ENCODE measurements at places on chromosomes 6 and 20.

DNA sequence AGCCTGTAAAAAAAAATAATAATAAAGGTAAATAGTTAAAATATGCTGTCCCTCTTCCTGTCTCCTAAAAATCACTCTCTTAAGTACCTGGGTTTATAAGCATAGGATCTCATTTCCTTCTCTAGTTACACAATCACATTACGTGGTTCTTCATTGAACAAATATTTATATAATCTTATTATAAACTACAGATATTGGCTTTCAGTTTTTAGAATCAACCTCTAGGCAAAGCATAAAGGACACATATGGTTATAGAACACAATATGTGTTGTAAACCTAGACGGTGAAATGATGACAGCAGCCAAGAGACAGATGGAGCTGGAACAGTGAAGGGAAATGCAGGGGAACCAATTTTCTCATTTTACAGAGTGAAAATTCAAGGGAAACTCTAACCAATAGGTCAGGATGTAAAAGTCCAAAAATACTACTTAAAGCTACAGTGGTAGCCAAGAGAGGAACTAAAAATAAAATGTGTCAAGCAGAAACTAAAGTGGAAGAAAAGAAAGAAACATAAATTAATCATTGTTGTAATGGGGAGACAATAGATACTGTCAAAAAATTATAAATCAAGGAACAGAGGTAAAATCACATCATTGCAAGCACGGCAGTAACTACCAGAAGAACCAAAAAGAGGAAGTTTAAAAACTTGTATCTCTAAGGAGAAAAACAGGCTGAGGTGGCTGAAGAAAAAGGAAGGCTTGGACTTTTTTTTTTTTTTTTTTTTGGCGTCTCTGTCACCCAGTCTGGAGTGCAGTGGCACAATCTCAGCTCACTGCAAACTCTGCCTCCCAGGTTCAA lies 82.8 kb upstream of the CDYL start:
- no peak for DNase-seq

- DNase-seq: no peak
Observed at GRCh38 chr6:156163311-156163710, 613.9 kb upstream of the ARID1B start.

- no peak for DNase-seq
Observed at GRCh38 chr6:13177664-13178063, 150.7 kb downstream of the TBC1D7 start.

DNA sequence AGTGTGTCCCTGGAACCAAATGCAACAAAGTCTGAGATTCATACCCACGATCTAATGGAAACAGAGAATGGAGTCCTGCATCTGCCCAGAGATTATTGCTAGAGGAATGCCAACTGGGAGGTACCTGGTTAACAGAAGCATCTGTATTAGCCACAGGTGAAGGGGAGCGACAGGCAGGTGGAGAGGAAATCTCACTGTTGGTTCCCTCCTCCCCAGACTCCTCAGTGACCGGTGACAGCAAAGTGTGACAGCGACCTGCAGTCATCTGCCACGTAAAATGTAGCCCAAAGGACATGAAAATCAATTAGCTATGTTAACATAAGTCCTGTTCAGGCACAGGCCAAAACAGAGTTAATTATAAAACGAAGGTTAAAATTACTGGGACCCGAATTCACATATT lies 336.6 kb downstream of the SYNE1 start:
- DNase-seq: no peak

DNA sequence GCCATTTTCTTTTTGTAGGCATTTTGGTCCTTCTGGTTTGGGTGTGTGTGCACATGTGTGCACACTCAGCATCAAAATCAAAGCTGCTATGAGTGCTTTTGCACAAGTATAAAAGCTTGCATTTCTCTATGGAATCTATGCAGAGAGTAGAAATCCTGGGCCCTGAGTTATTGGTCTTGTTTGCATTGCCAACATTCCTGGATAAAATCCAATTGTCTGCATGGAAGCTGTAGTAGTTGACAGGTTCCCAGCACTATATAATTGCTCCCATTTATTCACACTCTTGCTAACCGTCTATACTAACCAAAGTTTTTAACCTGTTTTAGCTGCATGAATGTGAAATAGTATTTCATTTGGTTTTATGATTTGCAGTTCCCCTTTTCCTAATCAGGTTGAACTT lies 277.0 kb downstream of the FOXA2 start:
- no peak for DNase-seq

GRCh38 chr6:85092226-85092625 lies 327.8 kb upstream of the TBX18 start:
- no peak for DNase-seq

- DNase-seq: no peak
Observed at GRCh38 chr6:137155830-137156229, 17.6 kb downstream of the IL22RA2 start.

GRCh38 chr20:44711237-44711636 lies 3.9 kb upstream of the CCN5 start:
- DNase-seq: no peak

- no peak for DNase-seq
Observed at GRCh38 chr20:33704197-33704924, 15.7 kb downstream of the PXMP4 start.

DNA sequence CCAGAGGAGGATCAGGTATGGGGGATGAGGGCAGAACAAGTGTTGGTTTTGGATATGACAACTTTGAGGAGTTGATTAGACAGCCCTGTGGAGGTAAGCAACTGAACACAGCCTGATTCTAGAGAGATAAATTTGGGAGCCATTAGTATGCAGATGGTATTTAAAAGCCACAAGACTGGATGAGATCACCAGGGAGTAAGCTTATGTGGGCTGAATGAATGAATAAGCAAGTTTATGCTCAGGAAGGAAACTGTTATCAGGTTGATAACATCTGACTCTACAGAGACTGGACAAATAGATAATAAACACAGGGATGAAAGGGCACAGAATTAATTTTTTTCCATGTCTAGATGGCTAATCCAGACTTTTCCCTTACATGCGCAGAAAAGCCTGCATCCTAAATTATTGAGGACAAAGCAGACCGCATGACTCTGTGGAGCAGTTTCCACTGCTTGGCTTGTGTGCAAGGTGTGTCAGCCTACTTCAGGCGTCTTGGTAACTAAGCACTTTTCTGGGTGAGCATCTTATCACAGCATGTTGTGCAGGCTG lies 150.6 kb downstream of the GJA10 start:
- DNase-seq: no peak

GRCh38 chr6:11909696-11910132 lies 102.4 kb upstream of the HIVEP1 start:
- DNase-seq: no peak

DNA sequence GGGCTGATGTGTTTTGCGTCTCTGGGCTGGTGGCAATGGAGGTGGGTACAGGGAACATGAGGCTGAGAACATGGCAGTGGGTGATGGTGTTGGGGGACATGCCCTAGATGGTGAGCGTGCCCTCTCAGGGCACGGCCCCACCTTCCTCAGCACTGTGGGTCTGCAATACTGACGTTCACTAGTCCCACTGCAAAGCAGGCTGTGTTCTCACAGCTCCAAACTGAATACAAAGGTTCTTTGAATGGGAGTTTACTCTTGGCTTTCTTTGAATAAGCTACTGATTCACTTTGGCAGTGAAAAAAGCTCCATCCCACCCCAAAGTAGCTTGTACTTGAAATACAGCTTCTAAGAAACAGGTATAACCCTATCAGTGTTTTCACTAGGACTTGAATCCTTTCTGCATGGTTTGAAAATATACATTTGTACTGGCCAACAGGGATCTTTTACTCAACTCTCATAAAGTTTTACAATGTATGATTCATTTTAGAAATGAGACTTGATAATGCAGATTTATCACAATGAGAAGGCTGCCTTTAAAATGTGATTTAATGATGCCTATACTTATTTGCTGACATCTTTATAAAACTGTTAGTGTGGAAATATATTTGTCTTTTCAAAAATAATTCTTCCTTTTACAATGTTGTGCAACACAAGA lies 400.7 kb downstream of the ZFAND3 start:
- DNase-seq: no peak

GRCh38 chr20:4017051-4017712 lies 1.8 kb upstream of the RNF24 start:
- DNase-seq: no peak

DNA sequence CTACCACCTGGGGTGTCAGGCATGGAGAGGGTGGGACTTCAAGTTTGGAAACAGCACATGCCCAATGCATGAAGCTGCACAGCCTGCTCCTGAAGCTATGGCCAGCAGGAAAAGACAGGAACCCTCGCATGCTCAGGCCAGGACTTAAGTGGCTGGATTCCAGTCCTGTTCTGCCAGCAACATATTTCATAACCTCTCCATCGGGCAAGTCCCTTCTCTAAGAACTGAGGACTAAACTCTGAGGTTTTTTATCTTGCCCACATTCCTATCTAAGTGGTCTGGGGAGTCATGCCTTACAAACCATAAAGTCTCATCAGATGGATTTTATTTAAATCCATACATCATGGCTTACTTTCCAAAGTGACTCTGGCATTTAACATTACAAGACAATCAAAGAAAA lies 27.5 kb upstream of the AGPAT4 start:
- no peak for DNase-seq

DNA sequence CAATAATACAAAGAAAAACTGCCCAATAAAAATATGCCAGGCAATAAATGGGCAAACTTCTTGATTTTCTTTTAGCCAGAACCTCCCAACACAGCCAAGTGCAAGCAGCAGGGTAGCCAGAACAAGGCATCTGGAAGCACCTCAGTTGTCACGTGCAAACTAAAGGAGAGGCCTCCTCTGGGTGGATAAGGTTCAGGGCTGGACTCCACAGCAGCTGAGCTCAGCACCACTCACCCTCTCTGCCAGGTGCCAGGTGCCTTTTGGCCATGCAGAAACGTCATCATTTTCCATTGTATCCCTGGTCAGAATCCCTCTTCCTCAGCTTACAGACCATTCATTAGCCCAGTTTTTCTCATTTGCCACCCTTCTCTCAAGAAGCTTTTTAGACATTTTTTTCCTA lies 52.7 kb downstream of the SOD2 start:
- no peak for DNase-seq

DNA sequence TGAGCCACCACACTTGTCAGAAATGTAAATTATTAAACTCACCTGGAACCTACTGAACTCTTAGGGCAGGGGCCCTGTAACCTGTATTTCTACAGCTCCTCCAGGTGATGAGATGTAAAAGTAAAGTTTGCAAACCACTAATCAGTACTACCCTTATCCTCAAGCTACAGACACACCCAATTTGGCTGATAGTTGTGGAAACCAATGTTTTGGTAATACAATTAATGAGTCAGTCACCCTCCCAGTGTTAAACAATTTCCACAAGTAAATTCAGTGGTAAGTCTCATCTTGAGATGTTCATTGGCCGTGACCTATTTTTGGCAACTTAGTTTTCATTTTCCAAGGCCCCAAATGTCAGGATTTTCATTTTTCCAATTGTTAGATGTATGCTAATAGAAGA lies 29.6 kb downstream of the GCNT2 start:
- DNase-seq: no peak

- DNase-seq: no peak
Observed at GRCh38 chr6:30876039-30876730, 8.1 kb upstream of the DDR1 start.

DNA sequence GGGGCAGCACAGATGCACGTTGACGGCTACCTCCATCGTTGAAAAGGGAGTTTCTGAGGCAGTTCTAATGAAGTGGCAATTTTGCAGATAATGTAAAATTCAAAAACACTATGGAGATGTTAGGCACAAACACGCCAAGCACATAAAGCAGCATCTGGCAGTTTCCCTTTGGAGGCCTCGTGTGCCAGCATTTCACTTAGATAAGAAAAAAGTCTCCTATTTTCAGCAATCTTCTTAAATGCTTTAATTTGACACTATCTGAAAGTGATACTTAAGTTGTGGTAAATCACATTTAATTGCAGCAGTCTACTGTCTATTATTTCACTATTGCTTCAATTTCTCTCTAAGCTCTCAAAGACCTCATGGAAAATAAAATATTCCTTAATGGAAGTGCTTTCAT lies 125.3 kb upstream of the PROKR2 start:
- DNase-seq: no peak

DNA sequence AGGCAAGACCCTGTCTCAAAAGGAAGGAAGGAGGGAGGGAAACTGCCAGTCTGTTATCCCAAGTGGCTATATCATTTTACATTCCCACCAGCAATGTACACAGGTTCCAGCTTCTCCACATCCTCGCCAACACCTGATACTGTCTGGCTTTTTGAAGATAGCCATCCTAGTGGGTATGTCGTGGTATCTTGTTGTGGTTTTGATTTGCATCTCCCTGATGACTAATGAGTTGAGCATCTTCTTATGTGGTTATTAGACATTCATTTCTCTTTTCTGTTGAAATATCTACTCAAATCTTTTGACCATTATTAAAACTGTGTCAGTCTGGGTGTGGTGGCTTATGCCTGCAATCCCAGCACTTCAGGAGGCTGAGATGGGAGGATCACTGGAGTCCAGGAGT lies 47.9 kb upstream of the ARID1B start:
- no peak for DNase-seq

- DNase-seq: no peak
Observed at GRCh38 chr6:168507297-168507696, 66.3 kb downstream of the SMOC2 start.

DNA sequence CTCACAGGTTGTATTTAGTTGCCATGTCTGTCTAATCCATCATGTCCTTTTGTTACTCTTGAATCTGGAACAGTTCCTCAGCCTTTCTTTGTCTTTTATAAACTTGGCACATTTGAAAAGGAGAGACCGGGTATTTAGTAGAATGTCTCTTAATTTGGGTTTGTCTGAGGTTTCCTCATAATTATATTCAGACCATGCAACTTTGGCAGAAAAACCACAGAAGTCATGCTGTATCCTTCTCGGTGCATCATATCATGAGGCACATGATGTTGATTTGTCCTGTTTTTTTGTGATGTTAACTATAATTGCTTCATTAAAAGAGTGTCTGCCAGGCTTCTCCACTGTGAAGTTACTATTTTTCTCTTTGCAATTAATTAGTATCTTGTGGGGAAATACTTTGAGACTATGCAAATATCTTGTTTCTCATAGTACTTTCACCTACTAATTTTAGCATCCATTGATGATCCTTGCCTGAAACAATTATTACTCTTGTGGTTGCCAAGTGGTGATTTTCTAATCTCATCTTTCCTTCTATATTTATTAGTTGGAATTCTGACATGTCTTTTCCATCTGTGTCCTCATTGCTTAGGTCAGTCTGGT lies 837.3 kb downstream of the DHX35 start:
- no peak for DNase-seq

GRCh38 chr6:142647449-142648035 lies 297.4 kb downstream of the HIVEP2 start:
- DNase-seq: no peak
